Aorta (tissue), 5 donors: ENCODE measurements at places on chromosomes 12 and 14. TPM values are rescaled to one million over a fixed set of nuclear protein-coding genes. Genes with fewer than 3 reads are reported as not detected.
A peak's percentile ranks its signal among the peaks of the same experiment; 100 is the strongest.

The CYP27B1 gene
- total RNA-seq, result 0.94 TPM

The DAD1 gene
- total RNA-seq, result 149 TPM

The KRT8 gene
- total RNA-seq, result 34.5 TPM

The ENDOU gene
- total RNA-seq, result 1.7 TPM

The PAH gene
- not detected for total RNA-seq

The MAP3K9 gene
- 1.5 TPM for total RNA-seq

The MYBPC1 gene
- not detected for total RNA-seq

The RTL1 gene
- not detected for total RNA-seq

The CARMIL3 gene
- 0.24 TPM for total RNA-seq

The TRPV4 gene
- total RNA-seq, result 3.9 TPM

The TEDC1 gene
- total RNA-seq, result 30.5 TPM

- no peak overlapping the region for H3K27ac ChIP-seq
- no peak overlapping the region for H3K4me3 ChIP-seq
- H3K4me1 ChIP-seq, result no peaks in the 10 kb centered on the region
- H3K36me3 ChIP-seq, result no peaks in the 10 kb centered on the region
- no peaks in the 10 kb centered on the region for H3K27me3 ChIP-seq
- no peak for DNase-seq
These were observed 137.5 kb downstream of the FSCB start for GRCh38 chr14:44369401-44370123.

- peak overlapping the region; percentile 84 for H3K4me3 ChIP-seq
- H3K36me3 ChIP-seq, result peaks cover 3% of the 10 kb centered on the region
- H3K27me3 ChIP-seq, result no peaks in the 10 kb centered on the region
- DNase-seq, result no peak
- peak overlapping the region; percentile 71 for H3K27ac ChIP-seq
These were observed 562 bp downstream of the EAPP start for GRCh38 chr14:34538871-34539406.

- H3K27me3 ChIP-seq, result no peaks in the 10 kb centered on the region
- no peak overlapping the region for H3K27ac ChIP-seq
- H3K36me3 ChIP-seq, result no peaks in the 10 kb centered on the region
- no peak for DNase-seq
- no peak overlapping the region for H3K4me3 ChIP-seq
These were observed 36.0 kb downstream of the NTF3 start for GRCh38 chr12:5467931-5468330.

DNA sequence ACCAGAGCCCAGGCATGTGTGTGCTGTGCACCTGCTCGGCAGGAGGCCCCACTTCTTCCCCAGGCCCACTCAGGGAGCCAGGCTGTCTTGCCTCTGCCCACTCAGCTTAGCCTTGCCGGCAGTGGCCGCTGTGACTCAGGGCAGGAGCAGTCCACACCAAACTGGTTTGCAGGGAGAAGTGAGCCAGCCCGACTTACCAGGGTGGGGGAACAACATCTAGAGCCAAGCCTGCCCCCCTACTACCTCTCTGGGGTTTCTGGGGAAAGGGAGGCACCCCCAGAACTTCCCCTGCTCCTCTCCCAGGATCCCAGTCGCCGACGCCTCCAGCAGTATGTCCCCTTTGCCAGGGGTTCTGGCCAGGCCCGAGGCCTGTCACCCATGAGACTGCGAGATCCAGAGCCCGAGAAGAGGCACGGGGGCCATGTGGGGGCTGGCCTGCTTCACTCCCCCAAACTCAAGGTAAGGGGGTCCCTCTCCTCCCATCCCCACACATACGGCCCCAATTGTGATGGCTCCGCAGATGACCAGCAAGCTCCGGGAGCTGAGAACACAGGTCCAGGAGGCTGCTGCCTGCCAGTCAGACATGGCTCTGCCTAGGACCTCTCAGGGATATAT, 3.0 kb downstream of the PLEKHG6 start:
- H3K4me1 ChIP-seq, result no peaks in the 10 kb centered on the region
- peak; percentile 59 for DNase-seq
- H3K27ac ChIP-seq, result no peak overlapping the region
- H3K36me3 ChIP-seq, result no peaks in the 10 kb centered on the region

DNA sequence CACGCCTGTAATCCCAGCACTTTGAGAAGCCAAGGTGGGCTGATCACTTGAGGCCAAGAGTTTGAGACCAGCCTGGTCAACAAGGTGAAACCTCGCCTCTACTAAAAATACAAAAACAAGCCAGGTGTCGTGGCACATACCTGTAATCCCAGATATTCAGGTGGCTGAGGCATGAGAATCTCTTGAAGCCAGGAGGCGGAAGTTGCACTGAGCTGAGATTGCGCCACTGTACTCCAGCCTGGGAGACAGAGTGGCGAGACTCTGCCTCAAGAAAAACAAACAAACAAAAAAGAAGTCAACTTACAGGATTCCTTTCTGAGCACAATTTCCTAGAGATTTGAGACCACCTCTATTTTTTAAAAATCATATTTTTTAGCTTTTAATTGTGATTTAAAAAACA, 45.3 kb downstream of the DGLUCY start:
- no peaks in the 10 kb centered on the region for H3K4me1 ChIP-seq
- no peaks in the 10 kb centered on the region for H3K27me3 ChIP-seq
- DNase-seq, result no peak

DNA sequence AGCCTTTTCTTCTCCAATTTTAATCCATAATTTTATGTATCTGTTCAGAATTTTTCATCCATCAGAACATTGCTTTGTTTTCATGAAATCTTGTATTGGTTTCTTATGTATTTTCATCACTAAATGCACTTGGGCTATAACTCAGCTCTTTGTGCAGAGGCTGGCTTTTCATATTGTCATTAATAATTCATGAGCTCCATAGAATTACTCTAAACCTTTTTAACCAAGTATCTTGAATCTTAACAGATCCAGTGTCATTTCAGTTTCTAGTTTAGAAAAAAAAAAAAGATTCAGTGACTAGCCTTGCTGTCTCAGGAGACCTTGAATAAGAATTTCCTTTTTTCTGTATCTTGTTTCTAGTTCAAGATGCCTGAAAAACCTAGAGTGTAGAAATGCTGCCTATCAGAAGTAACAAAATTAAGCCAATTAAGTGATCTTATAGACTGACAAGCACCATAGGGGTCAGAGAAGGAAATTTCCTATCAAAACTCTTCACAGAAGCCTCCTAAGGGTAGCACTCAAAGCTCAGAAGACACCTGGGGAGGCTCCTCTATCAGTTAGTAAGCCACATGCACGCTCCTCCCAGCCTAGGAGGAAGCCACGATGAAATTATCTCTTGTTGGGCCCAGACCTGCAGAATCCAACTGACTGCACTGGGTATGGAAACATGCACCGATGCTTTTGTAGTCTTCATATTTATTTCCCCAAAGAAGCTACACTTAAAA, 163.4 kb downstream of the KICS2 start:
- no peak for DNase-seq
- no peaks in the 10 kb centered on the region for H3K4me1 ChIP-seq
- no peaks in the 10 kb centered on the region for H3K27me3 ChIP-seq
- H3K4me3 ChIP-seq, result no peak overlapping the region

GRCh38 chr12:13039328-13039956, 4.7 kb upstream of the FAM234B start:
- H3K4me3 ChIP-seq, result no peak overlapping the region
- DNase-seq, result no peak
- no peaks in the 10 kb centered on the region for H3K27me3 ChIP-seq
- no peak overlapping the region for H3K27ac ChIP-seq

DNA sequence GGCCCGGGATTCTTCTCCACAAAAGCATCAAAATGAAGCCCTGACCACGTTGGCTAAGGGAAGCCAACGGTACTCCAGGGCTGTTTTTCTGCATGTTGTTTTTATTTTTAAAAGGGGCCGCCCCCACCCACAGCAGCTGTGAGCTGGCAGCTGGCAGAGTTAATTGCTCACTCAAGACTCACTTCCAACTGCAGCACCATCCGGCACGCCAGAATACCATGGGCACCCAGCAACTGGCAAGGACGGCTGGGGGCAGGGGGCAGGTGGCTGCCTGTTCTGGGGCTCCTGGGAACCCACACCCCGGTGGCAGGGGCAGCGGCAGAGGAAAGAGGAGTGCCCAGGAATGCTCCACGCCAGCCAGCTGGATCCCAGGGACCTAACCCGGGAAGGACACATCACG, 44.3 kb downstream of the NCOR2 start:
- no peaks in the 10 kb centered on the region for H3K27me3 ChIP-seq
- H3K27ac ChIP-seq, result peak overlapping the region; percentile 39
- no peaks in the 10 kb centered on the region for H3K4me1 ChIP-seq

GRCh38 chr12:25072906-25073650, 121.9 kb downstream of the DNAI7 start:
- H3K4me1 ChIP-seq, result no peaks in the 10 kb centered on the region
- H3K36me3 ChIP-seq, result no peaks in the 10 kb centered on the region

GRCh38 chr14:64444984-64445845, 20.1 kb upstream of the AKAP5 start:
- H3K4me1 ChIP-seq, result no peaks in the 10 kb centered on the region
- no peak overlapping the region for H3K4me3 ChIP-seq
- H3K27ac ChIP-seq, result peak overlapping the region; percentile 97
- DNase-seq, result peak; percentile 52
- H3K36me3 ChIP-seq, result no peaks in the 10 kb centered on the region
- H3K27me3 ChIP-seq, result no peaks in the 10 kb centered on the region

GRCh38 chr12:52918351-52918750, 13.5 kb upstream of the KRT8 start:
- H3K36me3 ChIP-seq, result no peaks in the 10 kb centered on the region
- no peaks in the 10 kb centered on the region for H3K27me3 ChIP-seq
- H3K4me3 ChIP-seq, result no peak overlapping the region
- H3K27ac ChIP-seq, result no peak overlapping the region
- DNase-seq, result no peak

- H3K36me3 ChIP-seq, result no peaks in the 10 kb centered on the region
- H3K4me1 ChIP-seq, result no peaks in the 10 kb centered on the region
- H3K4me3 ChIP-seq, result no peak overlapping the region
- no peak for DNase-seq
- H3K27ac ChIP-seq, result no peak overlapping the region
These were observed 7.6 kb downstream of the TSPAN9 start for GRCh38 chr12:3084742-3085141.

DNA sequence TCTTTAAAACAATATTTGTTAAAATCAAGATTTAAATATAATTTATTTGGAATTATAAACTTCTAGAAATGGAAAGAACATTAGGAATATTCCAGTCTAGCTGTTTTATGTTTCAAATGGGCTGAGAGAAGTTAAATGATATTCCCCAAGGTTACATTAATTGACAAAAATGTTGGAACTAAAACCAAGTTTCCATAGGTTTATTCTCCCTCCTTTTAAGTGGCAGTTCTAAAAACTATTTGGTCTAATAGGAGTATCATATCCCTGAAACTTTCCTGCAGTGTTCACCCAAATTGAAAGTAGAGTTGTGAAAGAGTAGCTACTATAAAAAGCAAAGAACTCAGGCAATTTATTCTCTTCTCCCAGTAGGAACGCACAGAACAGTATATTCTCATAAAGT, 1185.5 kb downstream of the LRFN5 start:
- no peaks in the 10 kb centered on the region for H3K4me1 ChIP-seq
- no peak overlapping the region for H3K27ac ChIP-seq
- no peak for DNase-seq
- no peaks in the 10 kb centered on the region for H3K36me3 ChIP-seq
- no peak overlapping the region for H3K4me3 ChIP-seq

GRCh38 chr12:28563286-28563685, 373.0 kb downstream of the CCDC91 start:
- DNase-seq, result no peak
- H3K36me3 ChIP-seq, result no peaks in the 10 kb centered on the region
- no peak overlapping the region for H3K27ac ChIP-seq
- H3K4me3 ChIP-seq, result no peak overlapping the region

DNA sequence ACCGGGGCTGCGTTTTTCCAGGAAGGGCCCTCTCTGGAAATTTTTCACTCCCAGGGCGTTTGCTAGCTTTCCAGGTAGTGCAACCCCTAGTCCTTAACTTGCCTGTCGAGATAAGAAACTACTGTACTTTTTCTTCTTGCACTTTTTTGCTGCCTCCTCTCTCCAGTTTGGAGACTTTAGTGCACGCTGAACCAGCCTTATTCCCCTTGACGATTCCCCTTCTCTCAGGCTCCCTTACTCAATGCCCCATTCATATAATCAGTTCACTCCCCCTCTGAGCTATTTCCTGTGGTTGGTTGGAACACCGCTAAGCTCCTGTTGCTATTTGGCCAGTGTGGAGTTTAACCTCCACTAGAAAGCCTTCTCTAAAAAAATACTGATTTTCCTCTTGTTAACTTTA, 682 bp downstream of the CREBL2 start:
- no peak for DNase-seq
- H3K36me3 ChIP-seq, result no peaks in the 10 kb centered on the region
- H3K4me1 ChIP-seq, result no peaks in the 10 kb centered on the region
- peak overlapping the region; percentile 68 for H3K4me3 ChIP-seq
- H3K27me3 ChIP-seq, result no peaks in the 10 kb centered on the region

DNA sequence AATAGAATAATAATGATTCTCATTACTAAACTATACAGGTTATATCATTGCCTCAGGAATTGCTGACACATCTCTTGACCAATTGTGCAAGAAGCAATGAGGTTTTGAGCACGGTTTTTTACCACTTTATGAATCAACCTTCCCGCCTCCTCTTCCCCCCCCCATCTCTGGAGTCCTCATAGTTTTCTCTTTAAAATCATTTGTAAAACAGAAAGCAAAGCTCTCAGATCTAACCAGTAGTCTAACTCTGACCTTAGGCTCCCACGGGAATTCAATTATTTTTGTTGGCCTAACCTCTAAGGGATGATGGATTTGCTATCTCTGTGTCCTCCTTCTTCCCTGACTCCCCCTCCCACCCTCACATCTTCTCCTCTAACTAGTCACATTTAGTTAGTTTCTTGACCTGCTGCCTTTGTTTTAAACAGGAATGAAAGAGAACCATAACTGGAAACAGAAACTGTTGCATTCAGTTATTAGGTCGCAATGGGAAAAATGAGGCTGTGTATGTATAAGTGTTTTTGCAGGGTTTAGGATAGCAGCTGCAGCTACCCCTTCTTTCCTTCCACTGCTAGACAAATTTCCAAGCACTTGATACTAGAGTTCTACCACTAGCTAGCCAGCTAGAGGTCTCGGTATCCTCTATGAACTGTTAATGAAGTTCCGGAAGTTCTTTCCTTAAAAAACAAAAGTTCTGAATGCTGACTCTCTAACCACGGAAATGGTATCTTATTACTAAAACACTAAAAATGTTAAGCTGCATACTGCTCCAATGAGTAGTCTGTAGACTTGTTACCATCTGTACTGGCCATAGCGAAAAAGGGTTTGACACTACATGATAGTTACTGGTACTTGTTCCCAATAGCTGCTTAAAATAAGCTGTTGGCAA, 65.4 kb downstream of the TAOK3 start:
- H3K27ac ChIP-seq, result peak overlapping the region; percentile 93
- no peaks in the 10 kb centered on the region for H3K36me3 ChIP-seq
- DNase-seq, result no peak
- no peaks in the 10 kb centered on the region for H3K4me1 ChIP-seq
- H3K27me3 ChIP-seq, result no peaks in the 10 kb centered on the region
